ENCODE measurements at places on chromosomes 12 and 14. TPM values are rescaled to one million over a fixed set of nuclear protein-coding genes. Genes with fewer than 3 reads are reported as not detected.
A peak's percentile ranks its signal among the peaks of the same experiment; 100 is the strongest.

- peak overlapping the region; percentile 95 for H3K27ac ChIP-seq
- no peaks in the 10 kb centered on the region for H3K27me3 ChIP-seq
- H3K4me1 ChIP-seq = peaks cover 55% of the 10 kb centered on the region
- H3K4me3 ChIP-seq = peak overlapping the region; percentile 98
- no peak for DNase-seq
These were observed 671 bp downstream of the ESYT1 start for GRCh38 chr12:56128670-56129205.

GRCh38 chr14:71967704-71968103 is 35.5 kb downstream of the RGS6 start:
- no peak for DNase-seq
- H3K27ac ChIP-seq = no peak overlapping the region
- no peak overlapping the region for H3K4me3 ChIP-seq
- no peaks in the 10 kb centered on the region for H3K4me1 ChIP-seq
- peaks cover 10% of the 10 kb centered on the region for H3K27me3 ChIP-seq

DNA sequence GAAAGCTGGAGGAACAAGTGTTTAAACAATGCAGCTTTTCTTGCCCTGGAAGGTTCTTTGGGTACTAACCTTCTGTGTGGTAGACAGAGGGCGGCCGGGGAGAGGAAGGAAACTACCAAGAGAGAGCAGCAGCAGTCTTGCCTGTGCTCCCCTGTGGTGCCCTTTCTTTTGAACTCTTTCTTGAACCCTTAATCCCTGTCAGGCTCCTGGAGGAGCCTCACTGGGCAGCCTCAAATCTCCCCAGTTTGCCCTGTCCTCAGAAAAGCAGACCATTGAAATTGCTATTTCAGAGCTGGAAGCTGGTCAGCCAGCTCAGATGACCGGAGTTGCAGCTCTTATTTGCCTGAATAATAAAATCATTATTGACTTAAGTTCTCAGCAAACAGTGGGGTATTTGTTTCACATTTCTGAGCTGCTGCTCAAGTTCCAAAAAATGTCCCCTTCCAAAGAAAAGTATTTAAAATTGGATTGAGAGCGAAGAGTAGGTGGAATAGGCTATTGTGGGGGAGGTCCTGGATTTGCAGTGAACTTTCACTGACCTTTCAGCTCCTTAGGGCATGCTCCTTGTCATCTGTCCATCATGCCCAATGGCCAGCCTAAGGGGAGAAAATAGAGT is 42.1 kb upstream of the RNASE3 start:
- no peak for DNase-seq
- H3K36me3 ChIP-seq = peaks cover 4% of the 10 kb centered on the region
- H3K27me3 ChIP-seq = peaks cover 45% of the 10 kb centered on the region
- no peak overlapping the region for H3K4me3 ChIP-seq

The OTOGL gene
- not detected for total RNA-seq

- peaks cover 8% of the 10 kb centered on the region for H3K4me1 ChIP-seq
- H3K27me3 ChIP-seq = no peaks in the 10 kb centered on the region
- no peak overlapping the region for H3K27ac ChIP-seq
- no peak for DNase-seq
- H3K4me3 ChIP-seq = no peak overlapping the region
These were observed 68.0 kb upstream of the POC1B start for GRCh38 chr12:89593873-89594272.

GRCh38 chr12:95908573-95908972 is 33.8 kb downstream of the CCDC38 start:
- H3K4me1 ChIP-seq = no peaks in the 10 kb centered on the region
- no peak for DNase-seq
- no peak overlapping the region for H3K4me3 ChIP-seq
- peaks cover 3% of the 10 kb centered on the region for H3K36me3 ChIP-seq

All from T-helper 17 cell (primary cell).